ENCODE measurements at places on chromosomes 5 and 9.

DNA sequence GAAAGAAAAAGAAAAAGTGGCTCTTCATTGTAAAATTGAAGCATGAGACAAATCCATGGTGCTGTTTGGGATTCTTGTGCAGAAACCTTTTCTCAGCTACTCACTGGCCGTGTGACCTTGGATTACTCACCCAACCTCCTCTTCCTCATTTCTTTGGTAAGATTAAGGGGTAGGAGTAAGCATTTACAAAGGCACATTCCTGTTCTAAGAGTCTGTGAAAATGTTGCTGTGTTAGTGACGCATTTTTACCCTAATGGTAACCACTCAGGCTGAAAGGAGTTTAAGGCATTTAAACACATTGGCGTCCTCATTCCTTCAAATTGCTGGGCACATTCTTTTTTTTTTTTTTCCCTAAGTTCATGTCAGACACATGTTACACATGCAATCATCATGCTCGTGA lies 4.3 kb downstream of the RAI14 start:
- DNase-seq: no peak

DNA sequence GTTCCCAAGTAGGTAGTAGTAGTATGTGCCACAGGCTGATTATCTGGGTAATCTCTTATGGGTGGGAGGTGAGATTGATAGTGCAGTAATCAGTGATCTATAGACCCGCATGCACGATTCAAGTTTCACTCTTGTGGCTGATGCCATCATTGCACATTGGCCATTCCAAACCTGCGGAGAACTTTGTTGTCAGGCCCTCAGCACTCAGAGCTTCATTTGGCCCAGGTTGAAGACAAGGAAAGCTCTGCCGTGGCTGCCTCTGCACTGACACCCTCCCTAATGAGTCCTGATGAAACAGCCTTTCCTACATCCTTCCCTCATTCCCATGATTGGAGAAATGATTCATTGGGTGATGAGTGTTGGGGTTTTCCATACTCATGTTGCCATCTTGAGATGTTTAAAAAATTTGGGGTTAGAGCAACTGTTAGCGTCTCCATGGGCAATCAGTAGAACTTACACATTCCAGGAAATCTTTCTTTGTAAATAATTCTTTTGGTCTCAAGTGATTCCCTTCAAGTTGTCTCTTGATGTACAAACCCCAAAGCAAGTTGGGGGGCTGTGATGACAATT lies 22.9 kb downstream of the PROP1 start:
- no peak for DNase-seq

GRCh38 chr5:171796436-171796835 lies 10.8 kb downstream of the SMIM23 start:
- no peak for DNase-seq

- DNase-seq: no peak
Observed at GRCh38 chr5:42377496-42377895, 45.7 kb upstream of the GHR start.

- peak; percentile 57 for DNase-seq
Observed at GRCh38 chr5:160315968-160316367, 3.6 kb upstream of the CCNJL start.

DNA sequence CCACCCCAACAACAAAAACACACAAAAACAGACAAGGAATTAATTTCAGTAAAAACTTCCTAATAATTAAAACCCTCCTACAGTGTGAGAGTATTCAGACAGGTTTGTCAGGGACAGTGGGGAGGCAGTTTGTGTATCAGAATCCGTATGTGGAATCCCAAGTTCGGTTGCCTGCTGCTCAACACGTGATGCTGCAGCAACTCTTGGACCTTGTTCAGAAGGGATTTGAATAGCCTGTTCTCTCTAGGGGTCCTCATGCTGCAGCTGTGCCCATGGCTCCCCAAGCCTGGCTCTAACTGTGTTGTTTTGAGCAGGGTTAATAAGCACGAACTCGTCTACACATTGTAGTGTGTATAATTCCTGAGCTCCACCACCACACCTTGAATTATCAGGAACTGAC lies 28.7 kb downstream of the TLE4 start:
- DNase-seq: no peak

GRCh38 chr5:132651838-132652469 lies 6.0 kb upstream of the IL13 start:
- DNase-seq: no peak

- no peak for DNase-seq
Observed at GRCh38 chr5:136242611-136243010, 49.6 kb upstream of the SMIM32 start.

GRCh38 chr5:37772255-37772654 lies 67.6 kb downstream of the GDNF start:
- DNase-seq: no peak

- no peak for DNase-seq
Observed at GRCh38 chr5:62771341-62771740, 192.7 kb downstream of the LRRC70 start.

DNA sequence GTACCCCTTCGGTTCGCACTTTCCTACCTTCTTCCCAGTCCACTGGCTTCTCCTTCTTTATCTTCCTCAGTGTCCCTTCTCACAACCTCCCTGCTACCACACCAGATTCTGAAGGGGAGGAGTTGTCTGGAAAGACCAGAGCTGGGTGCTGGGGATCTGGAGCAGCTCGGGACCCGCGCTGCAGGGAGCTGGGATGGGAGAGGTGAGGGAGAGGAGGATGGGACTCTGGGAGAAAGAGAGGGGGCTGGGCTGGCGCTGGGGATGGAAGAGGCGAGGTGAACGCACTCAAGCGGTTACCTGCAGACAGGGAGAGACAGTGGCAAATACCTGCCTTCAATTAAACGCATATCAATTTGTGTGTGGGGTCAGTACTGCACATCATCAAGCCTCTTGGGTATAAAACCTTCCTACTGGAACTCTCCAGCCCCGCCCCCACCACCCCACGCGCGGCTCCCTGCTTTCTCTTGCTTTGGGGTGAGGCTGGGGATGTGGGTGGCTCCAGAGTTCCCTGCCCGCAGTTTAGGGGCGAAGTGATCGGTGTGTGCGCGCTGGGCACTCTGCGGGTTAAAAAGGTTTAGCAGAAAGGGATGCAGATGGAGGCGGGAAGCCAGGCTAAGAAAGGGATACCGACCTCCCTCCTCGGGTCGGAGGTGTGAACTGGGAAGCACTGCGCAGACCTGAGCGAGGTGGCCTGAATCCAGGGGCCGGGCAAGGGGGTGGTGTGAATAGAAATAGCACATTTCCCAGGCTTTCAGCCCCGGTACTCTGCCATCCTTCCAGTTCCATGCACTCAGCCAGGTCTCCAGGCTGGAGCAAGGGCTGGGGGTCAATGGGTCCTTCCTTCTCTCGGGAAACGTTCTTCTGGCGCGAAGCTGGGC lies 977 bp upstream of the PAM start:
- DNase-seq: peak; percentile 43

DNA sequence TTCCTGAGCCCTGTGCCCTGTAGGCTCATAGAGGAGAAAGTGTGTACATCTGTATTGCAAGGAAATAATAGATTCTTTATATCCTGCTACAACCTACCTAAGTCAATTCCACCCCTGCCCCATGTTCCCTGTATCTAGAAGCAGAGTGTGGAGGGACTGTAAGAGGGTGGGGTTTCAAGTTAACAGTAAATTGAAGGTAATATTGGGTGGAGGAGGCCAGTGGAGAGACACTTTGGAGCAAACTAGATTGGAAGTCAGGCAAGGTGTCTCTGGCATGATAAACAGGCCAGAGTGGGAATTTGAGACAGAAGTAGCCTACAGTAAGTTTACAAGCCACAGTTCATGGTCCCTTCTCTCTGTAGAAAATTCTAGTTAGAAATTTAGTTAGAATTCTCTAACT lies 2.3 kb upstream of the HEMGN start:
- DNase-seq: no peak

DNA sequence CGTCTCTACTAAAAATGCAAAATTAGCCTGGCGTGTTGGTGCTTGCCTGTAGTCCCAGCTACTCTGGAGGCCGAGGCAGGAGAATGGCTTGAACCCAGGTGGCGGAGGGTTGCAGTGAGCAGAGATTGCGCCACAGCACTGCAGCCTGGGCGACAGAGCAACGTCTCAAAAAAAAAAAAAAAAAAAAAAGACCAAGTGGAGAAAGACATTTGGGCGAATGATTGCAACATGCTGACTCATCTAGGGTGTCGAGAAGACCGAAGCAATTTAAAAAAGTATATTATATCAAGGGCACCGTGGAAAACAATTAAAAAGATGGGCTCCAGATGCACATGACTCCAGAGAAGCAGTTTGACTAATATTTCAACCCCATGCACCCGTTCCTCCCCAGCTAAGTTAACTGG lies 9.2 kb downstream of the KLF4 start:
- DNase-seq: no peak

DNA sequence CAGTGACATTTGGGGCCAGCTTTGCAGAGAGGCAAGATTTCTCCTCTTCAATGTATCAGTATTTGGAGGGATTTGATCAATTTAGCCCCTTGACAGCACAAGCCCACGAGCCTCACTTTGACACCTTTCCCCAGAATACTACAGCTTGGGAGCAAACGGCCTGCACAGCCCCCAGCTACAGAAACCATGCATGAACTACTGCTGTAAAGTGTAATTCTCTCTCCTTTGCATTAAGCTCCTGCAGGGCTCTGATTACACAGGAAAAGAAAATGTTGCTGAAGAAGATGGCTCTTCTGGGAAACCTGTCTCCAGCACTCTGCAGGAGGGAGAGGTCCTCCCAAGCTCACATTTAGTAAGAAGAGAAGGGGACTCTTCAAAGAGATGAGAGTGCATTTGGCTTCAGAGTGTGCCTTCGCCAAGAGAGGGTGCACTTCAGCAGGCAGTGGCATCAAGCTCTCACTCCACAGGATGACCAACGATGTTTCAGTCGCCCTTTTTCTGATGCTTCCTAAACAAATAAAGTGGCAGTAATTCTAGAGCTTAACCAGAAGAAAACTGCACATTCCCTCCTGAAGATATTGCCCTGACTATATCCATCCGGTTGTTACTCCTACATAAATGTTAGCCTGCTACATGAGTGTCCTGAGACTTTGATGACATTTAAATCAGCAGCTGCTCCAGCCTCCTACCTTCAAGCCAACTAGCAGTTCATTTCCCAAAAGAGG lies 272.2 kb downstream of the AUH start:
- no peak for DNase-seq

DNA sequence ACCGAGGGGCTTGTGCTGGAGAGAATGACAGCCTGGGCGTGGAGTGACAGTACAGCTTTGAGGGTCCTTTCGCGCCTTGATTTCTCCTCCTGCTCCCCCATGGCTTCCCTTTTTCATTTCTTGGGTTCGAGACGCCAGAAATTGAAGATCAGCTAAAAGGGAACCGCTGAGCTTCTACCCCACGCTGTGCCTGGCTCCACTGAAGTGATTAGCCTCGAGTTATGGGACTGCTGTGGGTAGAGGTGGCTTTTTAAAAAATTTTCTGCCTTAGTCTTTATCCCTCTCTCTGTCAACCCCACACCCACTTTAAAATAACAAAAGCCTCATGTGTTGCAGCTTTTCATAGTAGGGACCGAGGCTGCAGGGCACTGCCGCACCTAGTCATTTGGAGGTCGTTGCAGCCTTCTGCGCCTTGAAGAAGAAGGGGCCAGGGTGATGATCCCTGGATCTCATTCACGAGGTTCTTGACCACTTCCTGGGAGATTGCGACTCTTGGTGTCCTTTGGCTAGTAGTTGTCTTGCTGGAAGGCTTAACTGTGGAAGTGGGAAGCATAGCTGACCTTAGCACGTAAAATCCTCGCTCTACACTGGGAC lies 603 bp downstream of the PPIP5K2 start:
- DNase-seq: no peak

DNA sequence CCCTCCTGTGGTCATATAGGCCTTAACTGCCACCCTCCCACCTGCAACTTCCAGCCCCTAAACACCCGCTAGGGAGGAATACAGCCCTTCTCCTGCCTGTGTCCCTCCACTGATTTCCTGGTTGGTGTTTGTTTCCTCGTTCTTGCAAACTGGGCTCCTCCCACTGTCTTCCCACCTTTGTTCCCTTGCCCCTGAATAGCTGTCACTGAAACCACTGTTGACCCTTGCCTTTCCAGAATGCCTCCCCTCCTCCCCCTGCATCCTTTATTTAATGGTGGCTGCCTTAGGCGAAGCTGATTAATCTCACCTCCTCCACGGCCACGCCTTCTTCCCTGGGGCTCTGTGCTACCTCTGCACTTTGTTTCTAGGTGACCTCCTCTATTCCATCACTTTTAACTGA lies 626.7 kb downstream of the BNC2 start:
- DNase-seq: no peak

DNA sequence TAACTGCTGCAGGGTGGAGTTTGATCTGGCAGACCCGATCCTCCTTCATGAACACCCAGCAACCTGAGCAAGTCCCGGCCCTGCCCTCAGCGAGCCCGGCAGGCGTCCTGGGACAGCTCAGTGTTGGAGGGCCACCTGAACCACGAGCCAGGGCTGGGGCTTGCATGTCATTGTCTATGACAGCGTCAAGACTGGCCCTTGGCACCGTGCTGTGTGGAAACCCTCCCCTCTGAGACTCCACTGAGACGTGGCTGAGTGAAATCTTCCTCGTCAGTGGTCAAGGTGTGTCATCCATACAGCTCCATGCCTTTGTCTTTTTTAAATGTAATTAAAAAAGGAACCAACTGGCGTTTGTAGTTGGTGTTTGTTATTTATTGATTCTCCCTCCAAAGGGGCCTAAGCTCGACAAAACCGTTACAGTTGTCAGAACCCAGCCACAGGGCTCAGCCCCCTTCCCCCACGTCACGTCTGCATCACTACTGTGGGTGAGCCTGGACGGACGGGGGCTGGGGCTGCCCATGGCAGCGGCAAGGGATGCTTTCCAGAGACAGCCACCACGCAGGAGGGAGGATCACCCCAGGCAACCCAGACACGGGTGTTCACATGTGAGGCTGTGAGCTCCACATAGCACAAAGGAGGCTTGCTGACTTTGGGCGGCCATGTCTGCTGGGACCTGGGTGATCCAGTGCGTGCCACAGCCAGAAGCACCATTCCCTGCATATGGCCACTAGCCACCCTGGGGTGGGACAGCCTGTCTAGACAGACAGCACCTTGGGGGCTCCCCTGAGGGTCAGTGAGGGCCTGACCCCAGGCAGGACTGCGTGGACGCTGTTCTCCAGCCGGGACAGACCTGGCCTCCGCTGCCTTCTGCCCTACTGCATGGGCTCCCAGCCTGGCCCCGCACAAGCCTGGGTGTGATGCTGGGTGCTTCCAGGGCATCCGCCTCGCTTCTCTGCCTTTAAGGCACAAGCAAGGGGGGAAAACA lies 7.3 kb downstream of the UCK1 start:
- no peak for DNase-seq

DNA sequence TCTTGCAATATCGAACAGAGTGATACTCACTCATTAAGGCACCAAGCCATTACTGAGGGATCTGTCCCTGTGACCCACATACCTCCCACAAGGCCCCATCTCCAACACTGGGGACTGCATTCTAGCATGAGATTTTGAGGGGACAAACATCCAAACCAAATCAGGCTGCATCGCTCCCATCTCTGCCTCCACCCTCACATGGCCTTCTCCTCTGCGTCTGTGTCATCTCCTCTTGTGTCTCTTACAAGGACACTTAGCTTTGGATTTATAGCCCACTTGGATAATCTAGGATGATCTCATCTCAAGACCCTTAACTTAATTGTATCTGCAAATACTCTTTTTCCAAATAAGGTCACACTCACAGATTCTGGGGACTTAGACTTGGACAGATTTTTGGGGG lies 284.4 kb upstream of the DAP start:
- DNase-seq: no peak
